GM04504 (cell line): ENCODE measurements at places on chromosomes 7 and 10.

DNA sequence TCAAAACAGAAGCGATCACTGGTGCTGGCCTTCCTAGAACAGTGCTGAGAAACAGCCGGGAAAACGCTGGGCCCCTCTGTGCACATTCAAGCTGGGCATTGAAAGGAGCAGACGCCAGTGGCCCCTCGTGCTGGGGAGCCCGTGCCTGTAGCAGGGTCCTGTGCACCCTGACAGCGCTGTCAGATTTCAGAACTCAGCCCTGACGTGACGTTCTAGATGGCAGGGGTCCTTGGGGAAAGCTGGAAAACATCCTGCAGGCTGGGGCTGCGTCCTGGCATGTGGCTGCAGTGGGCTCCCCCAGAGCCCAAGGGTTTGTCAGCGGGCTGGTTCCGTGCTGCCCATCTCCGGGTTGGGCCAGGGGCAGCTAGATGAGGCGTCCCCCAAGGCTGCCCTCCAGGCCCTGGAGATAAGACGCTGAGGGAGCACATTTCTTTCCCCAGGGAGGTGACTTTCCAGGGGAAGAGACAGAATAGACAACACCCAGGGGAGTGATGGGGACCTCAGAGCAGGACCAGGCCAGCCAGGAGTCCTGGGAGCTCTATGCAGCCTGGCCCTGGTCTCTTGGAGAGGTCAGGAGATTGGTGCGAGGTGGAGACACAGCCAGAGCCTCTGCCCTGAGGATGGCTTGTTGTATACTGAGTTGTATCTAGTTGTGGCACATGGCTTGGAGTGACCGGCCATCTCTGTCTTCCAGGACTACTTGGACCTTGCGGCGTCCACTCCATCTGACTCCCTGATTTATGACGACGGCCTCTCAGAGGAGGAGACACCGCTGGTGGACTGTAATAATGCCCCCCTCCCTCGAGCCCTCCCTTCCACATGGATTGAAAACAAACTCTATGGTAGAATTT lies 12.1 kb upstream of the CSGALNACT2 start:
- DNase-seq, result no peak

DNA sequence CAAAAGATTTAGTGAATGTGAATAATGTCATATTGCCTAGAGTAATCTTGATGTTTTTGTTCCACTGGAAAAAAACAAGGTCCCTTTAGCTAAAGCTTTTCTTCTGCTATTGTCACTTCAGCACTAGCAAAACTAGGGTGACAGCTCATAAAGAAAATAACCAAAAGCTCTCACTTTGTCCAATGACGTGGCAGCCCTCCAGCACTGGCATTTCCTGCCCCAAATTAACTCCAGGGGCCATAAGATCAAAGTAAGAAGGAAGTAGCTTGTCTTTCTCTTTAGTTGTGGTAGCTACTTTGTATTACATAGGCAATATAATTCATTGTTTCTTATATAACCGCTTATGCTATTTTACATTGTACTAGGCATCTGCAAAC lies 47.3 kb downstream of the LRRN3 start:
- DNase-seq, result no peak

GRCh38 chr7:157046681-157047080 lies 36.2 kb upstream of the MNX1 start:
- DNase-seq, result peak; percentile 92

GRCh38 chr7:46156086-46156485 lies 235.0 kb upstream of the IGFBP3 start:
- peak; percentile 40 for DNase-seq

- no peak for DNase-seq
Measured at GRCh38 chr7:130174237-130174959, 30.8 kb downstream of the TMEM209 start.
